ENCODE measurements at places on chromosomes 16 and 17. TPM values are rescaled to one million over a fixed set of nuclear protein-coding genes. Genes with fewer than 3 reads are reported as not detected.

- H3K36me3 ChIP-seq: no peaks in the 10 kb centered on the region
- DNase-seq: peak; percentile 50
- H3K4me1 ChIP-seq: peaks cover 39% of the 10 kb centered on the region
- H3K27me3 ChIP-seq: no peaks in the 10 kb centered on the region
Measured at GRCh38 chr17:76700617-76701470, 9.9 kb downstream of the MXRA7 start.

- no peak for DNase-seq
- H3K27me3 ChIP-seq: no peaks in the 10 kb centered on the region
- no peak overlapping the region for H3K27ac ChIP-seq
Measured at GRCh38 chr16:85982563-85982939, 83.6 kb downstream of the IRF8 start.

DNA sequence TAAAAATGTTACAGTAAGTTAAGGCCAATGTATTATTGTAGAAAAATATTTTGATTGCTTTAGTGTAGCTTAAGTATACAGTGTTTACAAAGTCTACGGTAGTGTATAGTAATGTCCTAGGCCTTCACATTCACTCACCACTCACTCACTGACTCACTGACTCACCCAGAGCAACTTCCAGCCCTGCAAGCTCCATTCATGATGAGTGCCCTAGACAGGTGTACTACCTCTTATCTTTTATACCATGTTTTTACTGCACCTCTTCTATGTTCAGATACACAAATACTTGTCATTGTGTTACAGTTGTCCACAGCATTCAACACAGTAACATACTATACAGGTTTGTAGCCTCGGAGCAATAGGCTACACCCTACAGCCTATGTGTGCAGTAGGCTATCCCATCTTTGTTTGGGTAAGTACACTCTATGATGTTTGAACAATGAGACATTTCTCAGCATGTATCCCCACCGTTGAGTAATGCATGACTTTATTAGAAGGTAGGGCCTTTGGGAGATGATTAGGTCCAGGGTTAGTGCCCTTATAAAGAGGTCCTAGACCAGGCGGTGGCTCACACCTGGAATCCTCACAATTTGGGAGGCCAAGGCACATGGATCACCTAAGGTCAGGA is 117.8 kb downstream of the SLC39A11 start:
- no peaks in the 10 kb centered on the region for H3K27me3 ChIP-seq
- H3K36me3 ChIP-seq: no peaks in the 10 kb centered on the region

GRCh38 chr16:62870554-62870953 is 834.3 kb upstream of the CDH8 start:
- H3K27me3 ChIP-seq: no peaks in the 10 kb centered on the region
- no peak for DNase-seq

GRCh38 chr16:54176376-54176901 is 110.1 kb downstream of the IRX3 start:
- H3K27me3 ChIP-seq: no peaks in the 10 kb centered on the region
- H3K36me3 ChIP-seq: no peaks in the 10 kb centered on the region
- peak; percentile 67 for DNase-seq
- no peak overlapping the region for H3K4me3 ChIP-seq

GRCh38 chr17:70091696-70092095 is 16.7 kb downstream of the KCNJ16 start:
- H3K27me3 ChIP-seq: no peaks in the 10 kb centered on the region
- H3K27ac ChIP-seq: peak overlapping the region; percentile 21
- peaks cover 14% of the 10 kb centered on the region for H3K4me1 ChIP-seq
- no peak overlapping the region for H3K4me3 ChIP-seq

DNA sequence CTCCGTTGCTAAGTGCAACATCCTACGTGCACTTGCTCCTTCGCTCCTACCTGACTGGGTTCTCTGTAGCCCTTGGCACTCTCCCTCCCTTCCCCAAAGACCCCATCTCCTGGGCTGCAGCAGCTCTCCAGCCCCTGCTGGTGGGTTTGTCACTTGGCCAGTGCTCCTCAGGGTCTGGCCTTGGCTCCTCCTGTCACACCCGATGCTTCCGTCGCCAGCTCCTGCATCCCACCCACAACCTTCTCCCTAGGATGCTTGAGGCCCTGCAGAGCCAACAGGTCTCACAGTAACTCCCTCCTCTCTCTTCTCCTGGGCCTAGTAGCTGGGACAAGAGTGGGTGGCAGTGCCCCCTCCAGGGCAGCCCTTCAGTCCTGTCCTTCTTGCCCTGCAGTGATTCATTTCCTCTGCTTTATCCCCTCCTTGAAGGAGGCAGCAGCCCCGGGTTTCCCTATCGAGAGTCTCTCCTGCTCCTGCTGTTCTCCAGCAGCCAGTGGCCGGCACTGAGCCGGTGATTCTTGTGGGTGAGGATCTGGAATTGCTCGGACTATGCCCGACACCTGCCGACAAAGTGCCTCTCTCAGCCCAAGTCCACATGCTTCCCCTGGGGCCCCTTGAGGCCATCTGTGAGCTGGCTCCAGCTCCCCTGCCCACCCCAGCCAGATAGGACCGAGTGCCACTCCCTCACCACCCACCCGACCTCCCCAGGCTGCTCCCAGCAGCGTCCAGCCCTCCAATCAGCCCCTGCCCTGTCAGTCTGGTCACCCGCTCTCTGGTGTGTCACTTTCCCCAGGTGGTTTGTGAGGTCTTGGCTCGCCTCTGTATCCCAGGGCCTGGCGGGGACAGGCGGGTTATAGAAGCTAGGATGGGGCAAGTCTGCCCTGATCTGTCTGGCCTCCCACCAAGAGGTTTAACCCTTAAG is 3.8 kb downstream of the LITAFD start:
- peak; percentile 81 for DNase-seq
- H3K27ac ChIP-seq: peak overlapping the region; percentile 80
- no peaks in the 10 kb centered on the region for H3K36me3 ChIP-seq
- H3K27me3 ChIP-seq: no peaks in the 10 kb centered on the region
- H3K4me1 ChIP-seq: peaks cover 25% of the 10 kb centered on the region

GRCh38 chr17:63809970-63810369 is 17.3 kb upstream of the PSMC5 start:
- no peak overlapping the region for H3K27ac ChIP-seq
- H3K27me3 ChIP-seq: no peaks in the 10 kb centered on the region
- H3K4me1 ChIP-seq: no peaks in the 10 kb centered on the region
- no peak for DNase-seq
- H3K36me3 ChIP-seq: no peaks in the 10 kb centered on the region

DNA sequence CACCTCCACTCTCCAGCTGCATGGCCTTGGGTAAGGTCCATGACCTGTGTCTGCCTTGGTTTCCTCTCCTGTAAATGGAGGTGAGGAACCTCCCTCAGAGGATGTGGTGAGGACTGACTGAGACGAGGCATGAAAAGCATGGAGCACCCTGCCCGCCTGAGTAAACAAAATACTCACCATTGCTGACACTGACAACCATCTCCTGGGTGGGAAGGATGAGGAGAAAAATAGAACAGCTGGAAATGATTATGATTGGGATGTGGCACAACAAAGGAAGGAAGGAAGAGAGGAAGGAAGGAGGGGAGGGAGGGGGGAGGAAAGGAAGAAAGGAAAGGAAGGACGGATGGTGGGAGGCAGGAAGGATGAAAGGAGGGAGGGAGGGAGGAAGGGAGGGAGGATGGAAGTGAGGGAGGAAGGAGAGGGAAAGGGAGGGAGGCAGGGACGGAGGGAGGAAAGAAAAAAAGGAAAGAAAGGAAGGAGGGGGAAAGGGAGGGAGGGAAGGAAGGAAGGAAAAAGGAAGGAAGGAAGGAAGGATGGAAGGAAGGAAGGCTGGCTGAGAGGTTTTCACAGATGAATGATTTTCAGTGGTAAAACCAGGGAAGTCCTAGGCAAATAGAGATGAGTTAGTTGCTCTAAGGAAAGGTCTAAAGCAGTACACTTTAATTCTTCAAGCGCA is 276.5 kb upstream of the XYLT1 start:
- H3K4me3 ChIP-seq: no peak overlapping the region
- H3K27me3 ChIP-seq: peaks cover 7% of the 10 kb centered on the region
- DNase-seq: no peak
- H3K27ac ChIP-seq: no peak overlapping the region
- H3K36me3 ChIP-seq: no peaks in the 10 kb centered on the region

- H3K36me3 ChIP-seq: no peaks in the 10 kb centered on the region
- H3K4me3 ChIP-seq: no peak overlapping the region
- no peak for DNase-seq
- H3K27ac ChIP-seq: no peak overlapping the region
Measured at GRCh38 chr17:50044483-50044882, 11.4 kb upstream of the ITGA3 start.

GRCh38 chr17:61349350-61349749 is 50.3 kb upstream of the TBX2 start:
- no peak for DNase-seq
- no peak overlapping the region for H3K27ac ChIP-seq
- H3K36me3 ChIP-seq: no peaks in the 10 kb centered on the region
- H3K4me1 ChIP-seq: peaks cover 23% of the 10 kb centered on the region
- H3K4me3 ChIP-seq: no peak overlapping the region

- no peaks in the 10 kb centered on the region for H3K27me3 ChIP-seq
- peaks cover 5% of the 10 kb centered on the region for H3K36me3 ChIP-seq
- no peaks in the 10 kb centered on the region for H3K4me1 ChIP-seq
- H3K4me3 ChIP-seq: no peak overlapping the region
- DNase-seq: no peak
Measured at GRCh38 chr17:19796457-19796856, 48.4 kb upstream of the ALDH3A1 start.

DNA sequence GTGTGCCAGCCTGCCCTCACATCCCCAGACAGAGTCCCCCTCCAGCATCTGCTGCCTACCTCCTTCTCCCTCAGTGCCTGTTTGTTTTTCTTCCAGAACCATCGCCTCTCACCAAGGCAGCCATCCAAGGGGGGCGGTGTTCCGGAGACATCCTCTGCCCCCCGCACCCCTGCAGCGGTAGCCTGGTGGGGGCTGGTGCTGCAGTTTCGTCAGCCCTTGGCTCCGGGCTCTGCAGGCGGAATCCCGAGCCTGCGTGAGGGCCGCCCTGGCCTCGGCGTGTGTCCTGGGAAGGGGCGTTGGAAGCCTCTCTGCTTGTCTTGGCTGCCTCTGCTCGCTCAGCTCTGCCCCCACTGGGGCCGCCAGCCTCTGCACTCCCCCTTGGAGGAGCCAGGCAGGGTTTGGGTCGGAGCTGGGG is 126.0 kb upstream of the CIBAR2 start:
- no peaks in the 10 kb centered on the region for H3K36me3 ChIP-seq
- no peaks in the 10 kb centered on the region for H3K27me3 ChIP-seq
- peak; percentile 90 for DNase-seq

DNA sequence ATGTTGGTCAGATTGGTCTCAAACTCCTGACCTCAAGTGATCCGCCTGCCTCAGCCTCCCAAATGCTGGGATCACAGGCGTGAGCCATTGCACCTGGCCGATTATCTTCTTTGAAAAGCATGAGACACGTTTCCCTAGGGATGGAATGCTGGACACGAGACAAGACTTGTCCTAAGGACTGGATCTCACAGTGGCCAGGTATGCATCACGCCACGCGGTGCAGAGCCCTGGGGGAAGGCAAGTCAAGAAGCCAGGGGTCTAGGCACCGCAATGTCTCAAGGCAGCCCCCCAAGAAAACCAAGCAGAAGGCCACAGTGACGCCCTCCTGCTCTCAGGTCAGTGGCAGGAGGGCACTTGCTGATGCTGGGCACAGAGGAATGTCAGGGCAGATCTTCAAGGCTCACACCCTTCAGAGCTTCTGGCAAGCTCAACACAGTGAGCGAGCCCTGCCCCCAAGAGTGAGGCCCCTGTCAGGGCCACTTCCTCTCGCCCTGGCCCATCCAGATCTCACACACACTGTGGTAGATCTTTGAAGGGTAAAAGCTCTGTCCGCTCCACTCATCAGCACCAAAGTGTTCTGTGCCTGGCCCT is 134.7 kb downstream of the ZNF778 start:
- peaks cover 29% of the 10 kb centered on the region for H3K4me1 ChIP-seq
- no peaks in the 10 kb centered on the region for H3K36me3 ChIP-seq
- H3K27me3 ChIP-seq: no peaks in the 10 kb centered on the region
- DNase-seq: no peak
- no peak overlapping the region for H3K27ac ChIP-seq

- no peaks in the 10 kb centered on the region for H3K36me3 ChIP-seq
- no peak overlapping the region for H3K4me3 ChIP-seq
- no peak overlapping the region for H3K27ac ChIP-seq
- no peaks in the 10 kb centered on the region for H3K27me3 ChIP-seq
Measured at GRCh38 chr16:88878967-88879787, 12.7 kb upstream of the PABPN1L start.

GRCh38 chr16:21598701-21599121 is 666 bp upstream of the METTL9 start:
- peak; percentile 30 for DNase-seq
- H3K27ac ChIP-seq: peak overlapping the region; percentile 94

GRCh38 chr16:280991-281659 is 734 bp downstream of the ARHGDIG start:
- H3K4me3 ChIP-seq: peak overlapping the region; percentile 55
- no peak overlapping the region for H3K27ac ChIP-seq
- no peak for DNase-seq
- peaks cover 6% of the 10 kb centered on the region for H3K4me1 ChIP-seq

DNA sequence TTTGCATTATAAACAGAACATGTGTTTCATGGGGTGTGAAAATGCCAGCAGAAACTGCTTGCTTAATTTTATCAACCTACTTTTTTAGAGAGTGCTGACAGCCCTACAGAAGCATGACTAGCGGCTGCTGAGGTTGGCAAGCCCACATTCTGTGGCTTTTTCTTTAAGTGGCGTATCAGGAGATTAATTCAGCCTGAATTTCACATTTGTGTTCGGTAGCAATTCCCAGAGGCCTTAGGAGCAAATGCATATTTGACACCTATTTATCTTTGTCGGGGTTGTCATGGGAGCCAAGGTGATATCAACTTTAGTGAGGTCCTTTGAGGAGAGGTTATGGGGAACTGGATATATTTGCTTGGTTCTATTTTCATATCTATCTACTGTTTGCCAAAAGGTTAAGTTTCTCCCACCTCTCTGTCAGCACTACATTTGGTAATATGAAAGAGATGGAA is 140.9 kb downstream of the KCNJ2 start:
- H3K27me3 ChIP-seq: no peaks in the 10 kb centered on the region
- H3K27ac ChIP-seq: no peak overlapping the region
- no peak for DNase-seq
- no peak overlapping the region for H3K4me3 ChIP-seq
- H3K4me1 ChIP-seq: no peaks in the 10 kb centered on the region

DNA sequence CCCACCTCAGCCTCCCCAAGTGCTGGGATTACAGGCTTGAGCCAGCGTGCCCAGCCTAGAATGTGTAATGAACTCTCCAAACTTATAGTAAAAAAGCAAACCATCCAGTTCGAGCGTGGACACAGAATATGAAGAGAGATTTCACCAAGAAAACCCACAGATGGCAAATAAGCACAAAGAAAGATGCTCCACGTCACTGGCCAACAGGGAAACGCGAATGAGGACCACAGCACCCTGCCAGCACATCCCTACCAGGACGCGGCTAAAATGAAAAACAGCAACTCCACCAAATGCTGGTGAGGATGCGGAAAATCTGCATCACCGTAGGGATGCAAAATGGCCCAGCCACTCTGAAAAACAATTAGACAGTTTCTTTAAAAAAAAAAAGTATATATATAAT is 1.4 kb downstream of the MVD start:
- H3K4me1 ChIP-seq: peaks cover 20% of the 10 kb centered on the region
- no peak for DNase-seq
- no peaks in the 10 kb centered on the region for H3K27me3 ChIP-seq

The LRRC45 gene
- total RNA-seq: 12.8 TPM

The CIBAR2 gene
- total RNA-seq: not detected

The CMC2 gene
- total RNA-seq: 47.4 TPM

The UBE2Z gene
- 62.3 TPM for total RNA-seq

The YPEL2 gene
- 17.5 TPM for total RNA-seq
